Endothelial cell (in vitro differentiated cells): ENCODE measurements at places on chromosomes 1 and 21.

- no peak overlapping the region for H3K4me3 ChIP-seq
- DNase-seq, result no peak
- H3K4me1 ChIP-seq, result no peaks in the 10 kb centered on the region
- H3K27ac ChIP-seq, result no peak overlapping the region
- no peaks in the 10 kb centered on the region for H3K27me3 ChIP-seq
Measured at GRCh38 chr1:61892977-61893376, 150.7 kb downstream of the PATJ start.

- H3K27ac ChIP-seq, result peak overlapping the region; percentile 30
- H3K4me1 ChIP-seq, result peaks cover 20% of the 10 kb centered on the region
- peaks cover 14% of the 10 kb centered on the region for H3K27me3 ChIP-seq
- H3K36me3 ChIP-seq, result no peaks in the 10 kb centered on the region
- no peak overlapping the region for H3K4me3 ChIP-seq
Measured at GRCh38 chr1:205633421-205633976, 1.7 kb upstream of the ELK4 start.

DNA sequence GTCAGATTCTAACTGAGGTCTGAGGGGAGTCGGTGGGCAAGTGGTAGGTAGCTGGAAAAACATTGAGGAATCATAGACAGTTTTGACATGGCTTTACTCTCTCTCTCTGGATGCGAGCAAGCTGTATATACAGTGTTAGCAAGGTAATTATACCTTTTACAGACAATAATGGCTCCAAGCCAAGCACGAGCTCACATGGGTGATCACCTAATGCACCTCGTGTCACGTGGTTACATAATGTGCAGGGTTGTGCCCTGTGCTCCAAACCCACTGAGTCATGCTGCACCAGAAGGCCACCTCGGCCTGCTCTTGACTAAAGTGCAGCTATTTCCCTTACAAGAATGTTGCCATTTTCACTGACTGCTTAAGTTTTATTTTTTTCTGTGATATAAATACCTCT, 7.6 kb upstream of the CLCA2 start:
- no peak overlapping the region for H3K27ac ChIP-seq
- no peak overlapping the region for H3K4me3 ChIP-seq
- peaks cover 8% of the 10 kb centered on the region for H3K4me1 ChIP-seq
- no peak for DNase-seq

GRCh38 chr1:89098857-89099256, 27.1 kb downstream of the GBP2 start:
- no peak overlapping the region for H3K27ac ChIP-seq
- no peaks in the 10 kb centered on the region for H3K27me3 ChIP-seq
- H3K4me1 ChIP-seq, result no peaks in the 10 kb centered on the region
- DNase-seq, result no peak
- H3K4me3 ChIP-seq, result no peak overlapping the region
- peaks cover 3% of the 10 kb centered on the region for H3K36me3 ChIP-seq

DNA sequence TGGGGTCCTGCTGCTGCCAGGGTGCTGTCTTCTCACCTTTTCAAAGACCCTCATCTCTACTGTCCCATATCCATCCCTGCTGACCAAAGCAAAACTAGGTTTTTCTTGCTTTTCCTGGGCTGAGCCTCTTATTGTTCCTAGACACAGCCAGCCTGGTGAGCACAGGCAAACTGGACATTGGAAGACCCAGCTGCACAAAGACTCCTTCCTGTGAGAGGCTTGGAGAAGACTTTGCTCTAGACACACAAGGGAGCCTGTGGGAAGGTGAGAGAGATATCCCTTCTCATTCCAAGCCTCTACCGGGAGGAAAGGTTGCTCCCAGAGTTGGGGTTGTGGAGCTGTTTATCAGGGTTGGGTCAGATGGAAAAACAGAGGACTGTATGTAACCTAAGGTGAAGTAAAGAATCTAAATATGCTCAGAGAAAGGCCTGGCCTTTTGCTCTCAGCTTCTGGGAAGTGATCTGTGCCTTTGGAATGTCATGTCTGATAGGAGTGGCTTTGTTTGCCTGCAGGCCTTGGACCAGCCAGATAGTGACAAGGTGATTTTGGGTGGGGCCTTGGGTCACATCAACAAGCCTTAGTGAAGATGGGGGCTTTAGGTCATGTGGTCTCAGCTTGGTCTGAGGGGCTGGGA, 87.6 kb upstream of the RUNX1 start:
- H3K27me3 ChIP-seq, result no peaks in the 10 kb centered on the region
- DNase-seq, result no peak
- no peak overlapping the region for H3K27ac ChIP-seq
- no peaks in the 10 kb centered on the region for H3K36me3 ChIP-seq
- peaks cover 3% of the 10 kb centered on the region for H3K4me1 ChIP-seq

GRCh38 chr1:215375381-215375780, 191.7 kb upstream of the KCTD3 start:
- no peaks in the 10 kb centered on the region for H3K36me3 ChIP-seq
- no peak overlapping the region for H3K4me3 ChIP-seq
- H3K27me3 ChIP-seq, result peaks cover 2% of the 10 kb centered on the region
- no peaks in the 10 kb centered on the region for H3K4me1 ChIP-seq
- DNase-seq, result no peak

- no peak overlapping the region for H3K4me3 ChIP-seq
- no peak for DNase-seq
- no peak overlapping the region for H3K27ac ChIP-seq
Measured at GRCh38 chr21:38388203-38388602, 110.1 kb downstream of the ERG start.

GRCh38 chr1:196466654-196467053, 141.6 kb downstream of the KCNT2 start:
- no peak for DNase-seq
- no peak overlapping the region for H3K4me3 ChIP-seq
- no peaks in the 10 kb centered on the region for H3K4me1 ChIP-seq
- H3K36me3 ChIP-seq, result no peaks in the 10 kb centered on the region
- H3K27ac ChIP-seq, result no peak overlapping the region
